Retina (tissue), 1 donor: ENCODE measurements at places on chromosomes 1 and 21.

DNA sequence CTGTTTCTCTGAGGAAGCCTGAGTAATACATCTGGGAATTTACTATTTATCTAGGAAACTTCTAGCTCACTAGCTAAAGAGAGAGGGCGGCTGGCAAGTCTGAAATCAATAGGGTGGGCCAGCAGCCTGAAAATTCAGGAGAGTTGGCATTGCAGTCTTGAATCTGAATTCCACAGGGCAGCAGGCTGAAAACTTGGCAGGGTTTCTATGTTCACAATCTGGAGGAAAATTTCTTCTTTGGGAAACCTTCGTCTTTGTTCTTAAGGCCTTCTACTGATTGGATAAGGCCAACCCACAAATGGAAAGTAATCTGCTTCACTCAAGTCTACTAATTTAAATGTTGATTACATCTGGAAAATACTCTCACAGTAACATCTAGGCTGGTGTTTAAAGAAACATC, 101.0 kb upstream of the COG2 start:
- no peak for DNase-seq

DNA sequence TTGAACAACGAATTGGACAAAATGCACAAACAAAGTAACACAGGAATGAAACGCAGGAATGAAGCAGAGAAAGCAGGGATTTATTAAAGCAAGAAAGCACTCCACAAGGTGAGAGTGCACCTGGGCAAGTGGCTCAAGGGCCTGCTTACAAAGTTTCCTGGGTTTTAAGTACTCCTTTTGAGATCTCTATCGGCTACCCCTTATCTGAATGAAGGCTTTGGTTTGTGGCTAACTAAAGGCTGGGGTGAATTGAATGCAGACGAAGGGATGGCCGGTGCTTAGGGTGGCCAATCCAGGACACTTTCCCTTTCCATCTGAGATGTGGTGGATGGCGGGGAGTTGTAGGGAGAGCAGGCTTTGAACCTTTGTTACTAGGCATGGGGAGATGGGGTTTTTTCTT, 151.4 kb upstream of the KIAA0040 start:
- no peak for DNase-seq

DNA sequence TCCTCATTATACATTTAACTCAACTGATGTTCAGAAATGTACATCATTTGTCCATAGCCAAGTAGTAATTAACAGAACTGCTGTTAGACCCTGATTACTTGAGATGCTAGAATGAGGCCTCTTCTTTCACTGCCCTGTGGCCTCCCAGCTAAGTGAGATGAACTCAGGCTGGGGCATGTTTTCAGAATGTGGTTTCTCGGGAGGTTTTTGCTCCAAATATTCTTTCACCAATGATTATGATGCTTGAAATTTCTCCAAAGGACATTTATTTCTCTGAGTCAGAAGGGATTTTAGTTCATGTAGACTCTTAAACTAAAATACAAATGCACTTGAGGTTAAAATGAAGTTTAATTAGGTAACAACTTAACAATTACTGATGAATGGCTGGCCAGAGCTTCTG, 34.6 kb upstream of the ADAMTS5 start:
- DNase-seq: no peak

DNA sequence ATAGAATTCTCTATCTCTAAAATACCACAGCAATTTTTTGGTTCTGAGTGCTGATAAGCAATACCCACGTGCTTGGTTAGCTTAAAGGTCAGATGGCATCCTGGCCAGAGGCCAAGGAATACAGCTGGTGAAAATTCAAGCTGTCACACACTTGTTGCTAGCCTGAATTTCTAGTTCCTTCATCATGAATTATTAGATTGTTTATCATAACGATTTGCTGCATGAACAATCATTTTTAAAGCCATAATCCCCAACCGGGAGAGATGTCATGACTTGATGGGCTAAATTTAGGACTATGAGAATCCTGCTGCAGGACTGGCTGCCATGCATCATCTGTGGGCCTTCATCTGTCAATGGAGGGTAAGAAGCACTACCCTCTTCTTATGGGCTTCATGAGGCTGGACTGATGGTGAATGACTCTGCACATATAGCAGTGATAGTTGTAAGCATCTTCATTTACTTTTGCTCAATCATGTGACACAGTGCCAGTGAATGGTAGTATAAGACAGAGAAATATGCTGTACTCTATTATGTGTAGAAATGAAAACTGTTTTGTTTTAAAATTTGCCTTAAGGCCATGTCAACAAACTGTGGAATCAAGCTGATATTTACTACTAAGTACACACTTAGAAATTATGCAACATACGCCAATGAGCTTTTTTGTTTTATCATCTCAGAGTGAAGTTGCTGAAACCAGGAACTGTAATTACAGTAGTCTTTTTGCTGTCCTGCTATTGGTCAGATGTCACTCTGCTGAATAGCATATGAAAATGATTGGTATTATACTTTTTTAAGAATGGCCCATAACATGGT, 80.5 kb upstream of the RALGPS2 start:
- DNase-seq: no peak

DNA sequence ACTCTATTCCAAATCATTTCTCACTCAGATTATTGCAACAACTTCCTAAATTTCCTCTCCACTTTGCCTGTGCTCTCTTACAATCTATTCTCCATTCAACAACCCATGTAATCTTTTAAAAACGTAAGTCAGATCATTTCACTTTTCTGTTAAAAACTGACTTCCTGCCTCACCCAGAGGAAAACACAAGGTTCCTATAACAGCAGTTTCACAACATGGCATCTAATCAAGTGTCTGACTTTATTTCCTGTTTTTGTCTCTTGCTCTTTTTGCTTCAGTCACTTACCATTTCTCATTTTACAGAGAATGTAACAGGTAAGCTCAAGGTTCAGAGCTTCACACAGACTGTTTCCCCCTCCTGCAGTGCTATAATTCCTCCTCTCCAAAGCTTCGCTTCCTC, 560.7 kb downstream of the LRRIQ3 start:
- no peak for DNase-seq

GRCh38 chr1:67803380-67804279, 29.6 kb downstream of the GNG12 start:
- DNase-seq: no peak

GRCh38 chr21:38504066-38504465, 5.8 kb upstream of the ERG start:
- no peak for DNase-seq

DNA sequence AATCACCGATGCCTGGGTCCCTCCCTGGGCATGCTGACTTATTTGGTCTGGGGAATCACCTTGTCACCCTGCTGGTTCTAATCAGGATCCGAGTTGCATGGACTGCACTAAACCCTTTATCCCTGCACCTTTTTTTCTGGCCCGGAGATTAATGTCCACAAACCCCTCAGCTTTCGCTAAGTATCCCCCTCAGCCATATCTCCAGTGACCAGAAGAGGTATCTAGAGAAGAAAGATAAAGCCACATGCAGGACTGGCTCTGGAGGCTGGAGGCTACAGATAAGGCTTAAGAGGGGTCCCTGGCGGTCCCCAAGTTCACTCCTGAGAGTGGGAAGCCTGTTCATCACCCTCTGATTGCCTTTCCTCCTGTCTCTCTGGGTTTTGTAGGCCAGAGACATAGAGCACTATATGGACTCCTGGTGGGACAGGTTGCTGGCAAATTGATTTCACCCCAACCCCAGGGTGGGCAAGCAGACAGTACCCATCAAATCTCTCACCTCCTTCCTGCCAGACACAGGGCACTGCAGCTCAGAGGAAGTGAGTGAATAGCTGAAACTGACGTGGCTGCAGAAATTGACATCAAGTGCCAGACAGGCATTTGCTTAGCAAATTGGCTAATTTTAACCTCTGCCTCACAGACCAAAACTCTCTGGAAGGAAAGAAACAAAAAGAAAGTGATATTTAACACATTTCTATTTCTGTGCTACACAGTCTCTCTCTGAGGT, 38.8 kb downstream of the HMGB4 start:
- DNase-seq: no peak

DNA sequence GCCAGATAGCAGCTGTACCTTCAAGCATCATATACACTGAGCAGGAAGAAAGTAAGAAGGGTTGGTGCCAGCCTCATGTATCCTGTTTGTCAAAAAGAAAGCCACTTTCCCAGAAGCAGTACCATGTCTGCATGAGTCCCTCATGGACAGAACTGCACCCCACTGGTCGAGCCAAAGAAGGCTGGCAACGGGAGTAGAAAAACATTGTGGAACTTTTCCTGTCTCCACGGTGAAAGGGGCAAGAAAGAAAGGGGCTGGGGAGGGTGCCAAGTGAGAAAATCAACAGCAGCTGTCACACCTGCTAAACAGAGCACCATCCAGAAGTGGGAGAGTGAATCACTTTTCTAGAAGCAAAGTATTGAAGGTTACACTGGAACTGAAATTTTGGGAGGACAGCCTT, 621.7 kb downstream of the LMO4 start:
- no peak for DNase-seq

DNA sequence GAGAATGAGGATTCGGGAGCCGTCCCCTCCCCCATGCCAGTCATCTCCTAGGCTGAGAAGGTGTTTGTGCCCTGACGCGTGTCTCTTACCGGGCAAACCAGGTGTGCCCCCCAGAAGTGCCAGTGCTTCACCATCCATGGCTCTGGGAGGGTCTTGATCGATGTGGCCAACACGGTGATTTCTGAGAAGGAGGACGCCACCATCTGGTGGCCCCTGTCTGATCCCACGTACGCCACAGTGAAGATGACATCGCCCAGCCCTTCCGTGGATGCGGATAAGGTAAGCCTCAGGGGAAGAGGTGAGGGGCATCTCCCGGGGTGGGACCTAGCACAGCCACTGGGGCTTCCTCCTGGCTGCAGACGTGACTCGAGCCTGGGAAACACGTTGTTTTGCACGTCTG, 959 bp downstream of the PADI6 start:
- no peak for DNase-seq

GRCh38 chr1:209787551-209787950, 3.2 kb upstream of the C1orf74 start:
- no peak for DNase-seq

- no peak for DNase-seq
Measured at GRCh38 chr1:17188889-17189631, 15.9 kb upstream of the PADI1 start.

GRCh38 chr1:177274687-177275211, 104.0 kb downstream of the BRINP2 start:
- no peak for DNase-seq

- no peak for DNase-seq
Measured at GRCh38 chr1:169052727-169053126, 53.8 kb upstream of the ATP1B1 start.

- peak; percentile 46 for DNase-seq
Measured at GRCh38 chr1:212667223-212668139, 32.2 kb downstream of the BATF3 start.

GRCh38 chr1:116377541-116378529, 4.8 kb downstream of the ATP1A1 start:
- DNase-seq: peak; percentile 34

GRCh38 chr1:174206148-174206836, 47.0 kb downstream of the RABGAP1L start:
- DNase-seq: no peak

DNA sequence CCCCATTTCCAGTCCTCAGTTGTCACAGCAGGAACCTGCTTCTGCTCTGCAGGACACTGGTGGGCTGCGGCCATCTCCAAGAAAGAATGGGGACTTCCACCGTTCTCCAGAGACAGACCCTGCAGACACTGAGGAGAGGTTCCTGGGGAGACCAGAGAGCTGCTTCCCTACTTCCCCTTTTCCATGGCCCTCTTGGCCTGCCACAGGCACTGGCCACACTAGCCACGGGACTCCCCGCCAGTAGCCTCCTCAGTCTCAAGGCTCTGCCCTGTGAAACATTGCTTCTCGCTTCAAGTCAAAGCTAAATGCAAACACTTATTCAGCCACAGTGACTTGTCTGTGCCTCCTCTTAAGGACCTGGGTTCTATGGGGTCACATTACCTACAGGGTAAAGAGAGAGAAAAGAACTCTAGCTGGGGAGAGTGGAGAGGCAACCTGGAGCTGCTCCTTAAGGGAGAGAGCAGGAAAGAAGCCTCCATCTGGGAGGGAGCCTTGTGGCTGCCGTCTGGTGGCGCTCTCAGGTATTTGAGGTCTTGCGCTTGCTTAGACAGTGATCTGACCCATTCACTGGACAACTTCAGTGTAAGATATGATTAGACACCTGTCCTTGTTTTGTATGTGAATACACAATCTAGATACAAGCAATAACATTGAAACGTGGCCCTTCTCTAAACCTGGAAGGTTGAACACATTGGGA, 5.4 kb upstream of the SLAMF8 start:
- peak; percentile 74 for DNase-seq

DNA sequence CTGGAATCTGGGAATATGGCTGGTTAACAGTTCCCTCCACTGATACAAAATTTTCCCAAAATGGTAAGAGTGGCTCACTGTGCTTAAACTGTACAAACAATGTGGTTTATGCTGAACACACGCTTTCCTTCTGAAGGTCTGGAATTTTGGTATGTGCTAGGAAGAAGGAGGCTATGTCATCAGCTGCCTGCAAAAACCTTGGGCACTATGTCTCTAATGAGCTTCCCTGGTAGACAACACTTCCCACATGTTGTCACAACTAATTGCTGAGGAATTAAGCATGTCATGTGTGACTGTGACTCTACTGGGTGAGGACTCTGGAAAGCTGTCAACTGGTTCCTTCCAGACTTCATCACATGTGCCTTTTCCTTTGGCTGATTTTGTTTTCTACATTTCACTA, 29.2 kb downstream of the IPP start:
- DNase-seq: no peak

GRCh38 chr1:170200161-170200560, 54.4 kb downstream of the NTMT2 start:
- no peak for DNase-seq

DNA sequence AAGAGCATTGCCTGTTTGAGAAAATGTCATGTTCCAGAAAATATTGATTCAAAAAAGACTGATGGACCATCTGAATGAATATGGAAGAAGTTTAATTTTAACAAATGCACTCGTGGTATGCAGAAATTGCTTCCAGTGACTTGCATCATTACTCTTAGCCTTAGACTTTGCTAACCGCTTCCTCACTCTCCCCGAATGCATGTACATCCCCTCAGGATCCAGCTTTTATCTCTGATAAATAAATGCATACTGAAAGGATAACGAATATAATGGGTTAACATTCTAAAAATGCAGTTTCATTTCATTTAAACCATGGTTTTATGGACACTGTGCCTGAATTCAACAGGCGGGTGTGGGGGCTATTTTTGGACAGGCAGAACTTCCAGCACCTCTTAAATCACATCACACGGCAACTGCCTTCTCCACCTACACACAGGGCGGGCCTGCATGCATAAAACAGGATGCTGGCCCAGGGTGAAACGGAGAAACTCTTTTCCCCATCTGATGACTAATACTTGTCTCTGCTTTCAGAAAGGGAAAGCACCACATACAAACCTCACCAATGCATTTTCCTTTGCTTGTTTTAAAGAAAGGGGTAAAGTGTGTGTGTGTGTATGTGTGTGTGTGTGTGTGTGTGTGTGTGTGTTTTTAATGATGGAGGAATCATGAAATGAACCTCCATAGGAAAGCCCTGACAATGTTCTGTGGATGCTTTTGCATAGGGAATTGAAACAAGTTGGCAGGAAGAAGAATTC, 48.7 kb downstream of the SPAG17 start:
- no peak for DNase-seq
